ENCODE measurements at places on chromosomes 16 and 17.
A peak's percentile ranks its signal among the peaks of the same experiment; 100 is the strongest.

DNA sequence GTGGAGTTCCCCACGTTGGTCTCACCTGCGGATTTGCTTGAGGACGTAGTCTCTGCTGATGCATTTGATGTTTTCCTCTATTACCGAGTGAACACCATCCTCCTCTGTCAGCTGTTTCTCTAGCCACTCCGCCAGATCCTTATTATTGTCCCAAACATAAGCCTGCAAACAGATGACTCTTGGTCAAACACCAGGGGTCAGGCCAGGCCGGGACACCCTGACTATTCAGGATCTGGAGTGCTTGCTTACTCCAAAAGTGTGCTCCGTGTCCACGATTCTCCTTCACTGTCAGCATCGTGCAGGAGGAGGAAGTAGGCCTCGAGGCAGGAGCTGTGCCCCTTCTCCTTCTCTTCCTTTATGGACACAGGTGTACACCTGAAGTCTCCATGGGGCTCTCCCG is 140.2 kb downstream of the AATF start:
- DNase-seq: no peak

DNA sequence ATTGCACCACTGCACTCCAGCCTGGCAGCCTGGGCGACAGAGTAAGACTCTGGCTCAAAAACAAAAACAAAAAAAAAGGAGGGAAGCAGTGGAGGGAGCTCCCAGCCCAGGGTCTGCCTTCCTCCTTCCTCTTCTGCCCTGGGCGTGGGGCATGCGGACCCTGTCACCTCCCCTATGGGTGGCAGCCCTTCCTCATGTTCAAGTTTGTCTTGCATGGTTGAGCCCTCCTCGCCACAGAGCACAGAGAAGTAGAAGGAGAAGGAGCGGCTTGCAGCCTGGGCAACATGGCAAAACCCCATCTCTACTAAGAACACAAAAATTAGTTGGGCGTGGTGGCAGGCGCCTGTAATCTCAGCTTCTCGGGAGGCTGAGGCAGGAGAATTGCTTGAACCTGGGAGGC is 21.4 kb upstream of the TIMP2 start:
- DNase-seq: peak; percentile 31

GRCh38 chr17:13953841-13954240 is 115.5 kb upstream of the COX10 start:
- no peak for DNase-seq

- no peak for DNase-seq
These were observed 9.4 kb downstream of the DUSP3 start for GRCh38 chr17:43769426-43769825.

DNA sequence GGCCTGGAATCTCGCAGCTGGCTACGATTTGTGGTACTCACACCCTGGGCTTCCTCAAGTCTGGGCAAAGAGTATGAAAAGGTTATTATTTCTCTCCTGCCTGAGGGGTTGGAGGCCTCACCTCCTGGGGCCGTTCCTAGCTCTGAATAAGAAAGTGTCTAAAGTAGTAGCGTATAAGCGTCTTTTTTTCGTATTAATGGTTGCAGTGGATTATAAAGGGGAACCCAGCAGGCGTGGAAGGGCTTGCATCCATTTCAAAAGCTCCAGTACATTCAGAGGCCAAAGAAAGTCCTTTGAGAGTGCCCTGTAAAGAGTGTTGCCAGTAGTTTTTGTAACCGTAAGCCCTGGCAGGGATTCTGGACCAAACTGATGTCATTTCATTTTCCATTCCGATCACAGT is 72.2 kb upstream of the MPHOSPH6 start:
- no peak for DNase-seq

DNA sequence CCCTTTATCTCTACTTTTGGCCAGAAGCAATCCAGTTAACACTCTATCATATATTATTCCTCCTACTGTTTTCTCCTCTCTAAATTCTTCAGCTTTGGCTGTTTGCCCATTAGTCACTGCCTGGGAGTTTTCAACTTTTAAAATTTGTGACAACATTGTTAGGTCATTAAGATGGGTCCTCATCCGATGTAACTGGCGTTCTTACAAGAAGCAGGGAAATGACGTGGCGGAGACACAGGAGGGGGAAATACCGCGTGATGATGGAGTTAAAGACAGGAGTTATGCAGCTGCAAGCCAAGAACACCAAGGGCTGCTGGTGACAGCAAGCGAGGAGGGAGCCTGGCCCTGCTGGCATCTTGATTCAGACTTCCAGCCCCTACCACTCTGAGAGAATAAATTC is 34.8 kb upstream of the CPHXL start:
- no peak for DNase-seq

DNA sequence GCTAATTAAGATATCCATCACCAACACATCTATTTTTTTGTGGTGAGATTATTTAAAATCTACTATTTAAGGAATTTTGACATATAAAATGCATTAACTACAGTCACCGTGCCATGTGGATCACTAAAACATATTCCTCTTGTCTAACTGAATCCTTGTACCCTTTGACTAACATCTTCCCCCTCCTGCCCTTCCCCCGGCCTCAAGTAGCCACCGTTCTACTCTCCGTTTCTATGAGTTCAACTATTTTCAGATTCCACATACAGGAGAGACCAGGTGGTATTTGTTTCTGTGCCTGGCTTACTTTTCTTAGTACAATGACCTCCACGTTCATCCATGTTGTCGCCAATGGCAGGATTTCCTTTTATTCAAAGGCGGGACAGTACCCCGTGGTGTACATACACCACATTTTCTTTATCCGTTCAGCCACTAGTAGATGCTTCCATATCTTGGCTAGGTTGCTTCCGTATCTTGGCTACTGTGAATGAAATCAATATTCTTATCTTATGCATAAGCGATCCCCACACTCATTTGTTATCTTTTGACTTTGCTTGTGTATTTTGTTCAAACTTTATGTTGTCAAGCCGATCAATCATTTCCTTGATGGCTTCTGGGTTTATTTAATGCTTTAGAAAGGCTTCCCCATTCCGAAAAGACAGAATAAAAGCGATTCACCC is 134.7 kb downstream of the KCNJ12 start:
- no peak for DNase-seq

DNA sequence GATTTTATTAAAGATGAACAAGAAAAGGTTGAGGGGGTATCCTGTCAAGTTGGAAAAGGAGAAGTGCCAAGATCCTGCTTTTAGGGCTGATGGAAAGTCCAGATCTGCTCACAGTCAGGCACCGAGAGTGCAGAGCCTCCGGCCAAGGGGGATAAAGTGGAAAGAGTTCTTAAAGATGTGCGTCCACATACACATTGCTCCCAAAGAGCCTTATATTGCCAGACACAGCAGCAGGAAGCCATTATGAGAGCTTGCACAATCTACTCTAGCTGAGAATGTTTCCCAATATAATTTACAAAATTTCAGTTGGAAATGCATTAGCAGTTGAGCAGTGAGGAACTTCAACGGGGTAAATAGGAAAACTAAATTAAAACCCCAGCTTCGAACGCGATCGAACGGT is 95.6 kb downstream of the SALL1 start:
- no peak for DNase-seq

- no peak for DNase-seq
These were observed 199.0 kb downstream of the ENGASE start for GRCh38 chr17:79273660-79274059.

DNA sequence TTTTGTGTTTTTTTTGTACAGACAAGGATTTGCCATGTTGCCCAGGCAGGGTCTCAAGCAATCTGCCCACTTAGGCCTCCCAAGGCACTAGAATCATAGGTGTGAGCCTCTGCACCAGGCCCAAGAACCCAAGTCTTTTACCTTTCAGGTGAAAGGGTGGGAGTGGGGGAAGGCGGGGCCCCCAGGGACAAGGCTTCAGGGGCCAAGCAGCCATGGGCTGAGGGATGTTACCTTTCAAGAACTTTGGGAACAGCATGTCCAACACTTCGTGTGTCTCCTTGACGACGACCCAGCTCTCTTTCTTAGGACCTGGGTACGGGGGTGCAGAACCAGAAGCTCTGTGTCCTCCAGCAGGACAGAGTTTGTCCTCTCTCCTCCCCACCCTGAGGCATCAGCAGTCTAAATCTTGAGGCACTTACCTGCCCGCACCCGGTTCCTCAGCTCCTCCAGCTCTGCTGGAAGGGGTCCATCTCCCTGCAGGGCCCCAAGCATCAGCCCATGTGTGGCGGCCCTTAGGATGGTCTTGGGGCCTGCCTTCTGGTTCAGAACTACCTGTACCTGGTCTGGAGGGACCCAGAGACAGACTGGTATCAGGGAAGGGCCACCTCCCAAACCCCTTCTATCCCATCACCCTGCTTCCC is 9.0 kb downstream of the SLC5A2 start:
- no peak for DNase-seq

GRCh38 chr16:78163772-78164670 is 64.6 kb downstream of the WWOX start:
- DNase-seq: no peak

DNA sequence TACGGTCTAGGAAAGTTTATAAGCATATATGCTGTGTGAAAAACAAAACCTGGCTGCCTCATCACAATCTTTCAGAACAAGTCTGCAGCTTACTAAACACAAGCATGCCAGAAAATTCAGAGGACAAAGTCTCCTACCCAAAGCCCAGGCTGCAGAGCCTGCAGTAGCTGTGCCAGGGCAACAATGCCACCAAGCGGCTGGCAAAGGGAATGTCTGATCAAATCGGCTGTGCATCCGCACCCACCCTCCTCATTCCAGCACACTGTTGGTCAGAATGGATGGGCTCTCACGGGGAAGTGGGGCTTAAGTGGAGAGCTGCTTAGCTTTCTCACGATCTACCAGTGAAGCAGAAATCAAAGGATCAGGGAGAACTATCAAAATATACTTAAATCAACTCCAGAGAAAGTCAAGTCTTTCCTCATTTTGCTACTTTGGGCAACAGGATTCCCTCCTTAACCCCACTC is 73.5 kb downstream of the CYTH1 start:
- peak; percentile 75 for DNase-seq

DNA sequence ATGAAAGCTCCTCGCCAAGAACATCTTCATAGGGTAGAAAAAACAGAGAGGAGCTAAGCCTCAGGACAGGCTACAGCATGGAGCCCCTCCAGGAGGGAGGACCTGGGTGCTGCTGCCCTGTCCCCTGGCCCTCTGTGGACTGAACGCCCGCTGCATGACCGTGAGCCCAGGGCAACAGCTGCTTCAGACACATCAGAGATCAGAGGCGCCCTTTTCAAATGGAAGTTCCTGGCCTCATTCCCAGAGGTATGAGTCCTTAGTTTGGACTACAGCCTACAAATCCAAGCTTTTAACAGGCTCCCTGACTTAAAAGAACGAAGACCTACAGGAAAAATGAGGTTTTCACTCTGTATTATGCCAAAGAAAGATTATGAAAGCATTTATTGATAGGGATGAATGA is 48.5 kb downstream of the ZNF18 start:
- no peak for DNase-seq

- DNase-seq: no peak
These were observed 287.1 kb upstream of the DYNLRB2 start for GRCh38 chr16:80253741-80254140.

- DNase-seq: no peak
These were observed 21.0 kb downstream of the C16orf90 start for GRCh38 chr16:3474136-3474779.

DNA sequence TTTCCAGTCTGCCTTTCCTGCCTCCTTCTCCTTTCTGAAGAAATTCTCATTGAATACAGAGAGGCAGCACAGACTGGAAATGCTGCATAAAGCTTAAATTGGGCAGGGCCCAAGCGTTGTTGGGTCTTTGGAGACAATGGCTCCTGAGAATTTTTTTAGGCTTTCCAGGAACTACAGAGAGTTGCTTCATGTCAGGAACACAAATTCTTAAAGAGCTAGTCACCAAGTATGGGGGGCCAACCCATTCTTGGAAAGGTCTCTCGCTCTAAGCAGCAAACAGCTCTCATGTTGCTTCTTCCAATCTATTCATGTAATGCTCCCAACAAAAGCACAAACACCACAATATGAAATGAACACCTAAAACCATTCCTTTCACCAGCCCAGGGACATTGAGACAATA is 6.9 kb downstream of the HNF1B start:
- DNase-seq: no peak

DNA sequence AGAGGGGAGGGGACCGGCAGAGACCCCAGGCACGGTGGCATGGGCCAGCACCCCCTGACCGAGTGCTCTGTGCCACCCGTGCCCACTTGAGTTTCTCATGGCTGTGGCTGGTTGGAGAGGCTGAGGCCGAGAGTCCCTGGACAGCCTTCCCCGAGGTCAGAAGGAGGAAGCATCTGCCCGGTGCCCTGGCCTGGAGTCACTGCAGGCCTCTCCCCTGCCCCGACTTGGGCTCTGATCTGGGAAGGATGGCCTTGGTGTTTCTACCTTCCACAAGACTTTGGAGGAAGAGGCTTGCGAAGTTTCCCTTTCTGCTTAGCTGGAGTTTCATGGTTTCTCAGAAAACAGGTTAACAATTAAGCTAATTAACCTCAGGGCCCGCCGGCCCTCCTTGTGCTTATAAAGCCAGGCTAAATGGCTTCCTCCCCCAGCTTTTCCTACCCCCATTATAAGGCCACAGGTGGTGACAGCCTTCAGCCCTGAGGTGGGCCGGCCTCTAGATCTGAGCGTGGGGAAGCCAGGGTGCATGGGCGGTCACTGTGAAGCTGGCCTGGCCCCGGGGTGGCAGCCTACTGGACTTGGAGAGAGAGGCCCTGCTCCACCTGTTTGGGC is 17.3 kb downstream of the LLGL2 start:
- no peak for DNase-seq

GRCh38 chr17:5033352-5034015 is 1.7 kb downstream of the SLC52A1 start:
- no peak for DNase-seq

GRCh38 chr17:29838961-29839360 is 91.1 kb downstream of the SSH2 start:
- DNase-seq: no peak

DNA sequence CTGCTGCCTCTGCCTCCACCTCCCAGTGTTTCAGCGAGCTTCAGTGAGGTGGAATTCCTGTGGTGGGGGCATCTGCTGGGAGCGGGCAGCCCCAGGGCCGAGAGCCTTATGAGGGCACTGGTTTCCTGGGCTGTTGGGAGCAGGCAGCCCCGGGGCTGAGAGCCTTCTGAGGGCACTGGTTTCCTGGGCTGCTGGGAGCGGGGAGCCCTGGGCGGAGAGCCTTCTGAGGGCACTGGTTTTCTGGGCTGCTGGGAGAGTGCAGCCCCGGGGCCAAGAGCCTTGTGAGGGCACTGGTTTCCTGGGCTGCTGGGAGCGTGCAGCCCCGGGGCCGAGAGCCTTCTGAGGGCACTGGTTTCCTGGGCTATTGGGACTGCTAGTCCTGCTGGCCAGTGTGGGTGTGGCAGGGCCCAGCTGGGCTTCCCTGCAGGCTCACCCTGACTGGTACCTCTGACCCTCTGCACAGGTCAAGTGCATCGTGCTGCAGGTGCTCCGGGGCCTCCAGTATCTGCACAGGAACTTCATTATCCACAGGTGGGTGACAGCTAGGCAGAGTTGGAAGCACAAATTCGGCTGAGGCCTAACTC is 5.6 kb downstream of the CDK10 start:
- DNase-seq: no peak

Measured in KBM-7 (cell line).